Left lung (tissue), 14 donors: ENCODE measurements at places on chromosomes 4 and X. TPM values are rescaled to one million over a fixed set of nuclear protein-coding genes. Genes with fewer than 3 reads are reported as not detected.

DNA sequence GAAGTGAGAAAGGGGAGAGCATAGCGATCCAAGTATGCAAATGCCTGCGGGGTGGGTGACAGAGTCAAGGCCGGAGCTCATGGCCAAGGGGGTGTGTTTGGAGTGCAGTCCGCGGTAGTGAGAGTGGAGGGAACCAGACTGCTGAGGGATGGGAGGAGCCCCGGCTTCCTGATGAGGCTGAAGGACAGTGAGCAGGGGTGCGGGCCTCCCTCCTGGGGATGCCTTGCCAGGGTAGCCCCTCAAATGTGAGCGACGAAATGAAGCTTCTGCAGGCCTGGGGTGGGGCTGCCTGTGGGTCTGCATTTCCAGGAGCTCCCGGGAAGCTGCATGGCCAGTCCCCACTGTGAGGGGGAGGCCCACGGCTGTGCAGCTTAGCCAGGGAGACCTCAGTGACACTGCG, 45.0 kb downstream of the PSAPL1 start:
- DNase-seq, result no peak

DNA sequence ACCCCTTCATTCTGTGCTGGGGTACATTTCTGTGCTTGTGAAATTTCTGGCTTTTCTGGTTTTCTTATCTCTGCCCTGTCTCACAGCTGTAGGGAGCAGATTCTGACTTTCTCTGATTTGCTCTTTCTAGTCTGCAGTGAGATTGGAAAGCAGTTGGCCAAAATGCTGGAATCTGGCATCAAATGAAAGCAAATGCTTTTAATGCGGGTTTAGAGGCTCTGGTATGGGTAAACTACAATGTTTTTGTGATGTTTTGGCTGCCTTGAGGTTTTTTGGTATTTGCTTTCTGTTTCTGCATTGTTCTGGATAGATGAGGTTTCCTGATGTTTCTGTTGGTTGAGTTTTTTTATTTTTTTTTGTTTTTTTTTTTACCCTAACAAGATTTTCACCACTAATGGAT, 23.8 kb downstream of the SMIM20 start:
- no peak for DNase-seq

- no peak for DNase-seq
Observed at GRCh38 chr4:6471307-6472007, 957 bp downstream of the PPP2R2C start.

Gene PPP1R2C
- not detected for polyA plus RNA-seq

- no peak for DNase-seq
Observed at GRCh38 chr4:128341634-128342033, 54.0 kb upstream of the PGRMC2 start.

- no peak for DNase-seq
Observed at GRCh38 chr4:155684892-155685541, 18.4 kb downstream of the GUCY1A1 start.

DNA sequence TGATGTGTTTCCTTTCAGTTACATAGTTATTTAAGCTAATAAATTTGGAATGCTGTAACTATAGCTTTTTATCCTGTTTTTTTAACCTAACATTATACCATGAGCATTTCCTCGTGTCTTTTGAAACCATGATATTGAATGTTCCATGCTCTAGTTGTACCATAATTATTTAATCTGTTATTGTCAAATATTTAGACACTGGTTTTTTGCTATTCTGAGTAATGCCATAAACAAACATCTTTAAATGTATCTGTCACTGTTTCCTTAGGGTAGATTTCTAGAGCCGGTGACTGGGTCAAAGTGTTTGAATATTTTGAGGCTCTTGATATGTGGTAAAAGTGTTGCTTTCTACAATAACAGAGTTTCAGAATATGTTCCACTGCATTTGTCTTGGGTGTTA, 5.4 kb downstream of the IGBP1 start:
- no peak for DNase-seq

- DNase-seq, result no peak
Observed at GRCh38 chr4:158682066-158682465, 10.0 kb downstream of the ETFDH start.

Gene GRIPAP1
- polyA plus RNA-seq, result 56.5 TPM

Gene NOCT
- 3.6 TPM for polyA plus RNA-seq

GRCh38 chr4:147788791-147789190, 56.9 kb downstream of the ARHGAP10 start:
- DNase-seq, result no peak

Gene MAP9
- polyA plus RNA-seq, result 21.6 TPM

- no peak for DNase-seq
Observed at GRCh38 chr4:74649193-74649592, 145.1 kb downstream of the BTC start.

DNA sequence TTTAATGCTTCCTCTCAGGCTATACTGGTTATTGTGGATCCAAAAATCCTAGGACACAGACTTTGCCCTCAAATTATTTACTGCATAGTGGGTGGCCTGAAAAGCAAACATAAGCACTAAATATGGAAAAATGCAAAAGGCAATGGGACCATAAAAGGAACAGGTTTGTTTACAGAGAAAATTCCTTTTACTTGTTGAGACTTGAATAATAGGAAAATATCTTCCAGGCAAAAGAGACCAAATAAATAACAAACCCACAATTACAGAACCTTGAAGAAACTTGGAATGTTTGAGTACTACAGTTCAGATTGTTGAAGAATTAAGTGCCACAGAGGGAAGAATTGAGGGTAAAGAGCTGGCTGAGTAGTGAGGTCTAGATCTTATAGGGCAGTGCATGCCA, 711.0 kb downstream of the C4orf33 start:
- no peak for DNase-seq

DNA sequence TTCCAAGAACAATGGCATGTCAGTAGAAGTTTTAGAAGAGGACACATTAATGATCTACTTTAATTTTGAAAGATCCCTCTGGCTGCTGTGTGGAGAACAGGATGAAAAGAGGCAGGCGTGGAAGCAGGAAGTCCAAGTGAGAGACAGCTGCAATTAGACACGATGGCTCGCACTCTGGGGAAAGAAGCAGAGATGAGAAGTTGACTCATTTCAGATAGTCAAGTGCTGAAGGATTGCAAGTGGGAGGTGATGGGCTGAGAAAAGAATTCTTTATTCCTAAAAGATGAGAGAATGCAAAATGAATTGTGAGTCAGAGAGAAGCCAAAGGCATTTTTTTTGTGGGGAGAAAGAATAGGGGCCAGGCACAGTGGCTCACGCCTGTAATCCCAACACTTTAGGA, 16.5 kb downstream of the RXFP1 start:
- DNase-seq, result no peak

GRCh38 chrX:136030303-136031191, 45.3 kb downstream of the SLC9A6 start:
- DNase-seq, result no peak
